Stimulated activated CD4-positive, alpha-beta T cell treated with anti-CD3 and anti-CD28 coated beads, Interleukin-1b, Interleukin-23, amount 100 ng/mL, for 4 hours (primary cell): ENCODE measurements at places on chromosomes 7 and 10.

DNA sequence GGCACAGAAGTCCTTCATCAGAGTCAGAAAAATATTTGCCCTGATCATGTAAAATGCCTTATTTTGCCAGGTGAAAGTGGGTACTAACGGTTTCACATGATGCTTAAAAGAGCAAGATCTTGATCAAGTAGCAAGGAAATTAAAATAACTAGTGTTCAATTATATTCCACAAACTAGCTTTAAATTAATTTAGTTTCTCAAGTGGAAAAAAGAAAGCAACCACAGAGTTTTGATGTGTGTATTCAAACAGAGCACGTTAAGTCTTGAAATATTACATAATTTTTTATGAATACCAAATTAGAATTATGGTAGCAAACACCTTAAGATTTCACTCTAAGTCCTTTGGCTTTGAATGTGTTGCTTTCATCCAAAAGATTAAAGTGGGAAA lies 47.3 kb downstream of the PIP4K2A start:
- DNase-seq, result no peak

DNA sequence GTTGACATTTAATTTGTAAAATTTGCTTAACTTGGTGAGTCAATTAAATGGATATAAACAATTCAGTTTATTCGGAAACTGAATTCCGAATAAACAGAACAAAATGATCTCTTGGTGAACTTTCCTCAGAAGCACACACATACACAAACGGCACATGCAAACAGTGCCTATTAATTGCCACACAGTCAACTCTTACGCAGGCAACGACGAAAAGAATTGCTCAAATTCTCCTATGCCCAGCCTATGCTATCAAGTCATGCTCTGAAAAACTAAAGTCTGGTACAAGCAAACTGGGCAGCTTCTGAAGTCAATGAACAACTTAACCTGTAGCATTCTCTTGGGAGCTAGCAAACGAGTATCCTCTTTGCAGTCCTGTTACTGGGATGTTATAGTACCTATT lies 38.8 kb upstream of the ASL start:
- DNase-seq, result no peak

DNA sequence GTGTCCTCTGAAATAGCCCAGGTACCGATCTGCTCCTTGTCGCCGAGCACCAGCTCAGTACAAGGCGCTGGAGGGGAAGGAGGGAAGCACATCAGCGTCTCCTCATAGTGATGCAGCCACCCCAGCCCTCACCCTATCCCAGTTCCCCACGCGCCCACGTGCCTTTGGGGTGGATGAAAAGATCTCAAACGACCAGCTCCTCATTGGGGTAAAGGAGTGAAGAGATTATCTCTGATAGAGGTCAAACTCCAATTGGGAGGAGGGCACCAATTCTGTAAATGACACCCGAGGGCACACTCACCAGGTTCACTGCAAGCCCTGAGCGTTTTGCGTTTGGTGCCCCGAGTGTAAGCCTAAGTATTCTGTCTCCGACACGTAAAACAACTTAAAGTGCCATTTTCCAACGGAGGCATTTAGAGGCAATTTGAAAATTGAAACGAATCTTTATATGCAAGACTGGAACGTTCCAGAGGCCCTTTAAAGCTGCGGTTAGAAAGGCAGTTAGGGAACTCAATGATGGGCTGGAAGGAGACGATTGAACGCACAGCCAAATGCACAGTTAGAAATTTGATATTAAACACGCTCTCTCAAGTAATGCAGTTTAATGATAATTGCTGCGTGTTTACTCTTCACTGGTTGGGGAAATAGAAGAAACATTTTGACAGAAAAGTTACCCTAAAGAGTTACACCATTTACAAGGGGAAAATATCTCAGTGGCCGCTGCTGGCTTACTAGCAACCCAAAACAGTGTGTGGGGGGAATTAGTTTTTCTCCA lies 8.9 kb upstream of the EMX2 start:
- DNase-seq, result no peak

DNA sequence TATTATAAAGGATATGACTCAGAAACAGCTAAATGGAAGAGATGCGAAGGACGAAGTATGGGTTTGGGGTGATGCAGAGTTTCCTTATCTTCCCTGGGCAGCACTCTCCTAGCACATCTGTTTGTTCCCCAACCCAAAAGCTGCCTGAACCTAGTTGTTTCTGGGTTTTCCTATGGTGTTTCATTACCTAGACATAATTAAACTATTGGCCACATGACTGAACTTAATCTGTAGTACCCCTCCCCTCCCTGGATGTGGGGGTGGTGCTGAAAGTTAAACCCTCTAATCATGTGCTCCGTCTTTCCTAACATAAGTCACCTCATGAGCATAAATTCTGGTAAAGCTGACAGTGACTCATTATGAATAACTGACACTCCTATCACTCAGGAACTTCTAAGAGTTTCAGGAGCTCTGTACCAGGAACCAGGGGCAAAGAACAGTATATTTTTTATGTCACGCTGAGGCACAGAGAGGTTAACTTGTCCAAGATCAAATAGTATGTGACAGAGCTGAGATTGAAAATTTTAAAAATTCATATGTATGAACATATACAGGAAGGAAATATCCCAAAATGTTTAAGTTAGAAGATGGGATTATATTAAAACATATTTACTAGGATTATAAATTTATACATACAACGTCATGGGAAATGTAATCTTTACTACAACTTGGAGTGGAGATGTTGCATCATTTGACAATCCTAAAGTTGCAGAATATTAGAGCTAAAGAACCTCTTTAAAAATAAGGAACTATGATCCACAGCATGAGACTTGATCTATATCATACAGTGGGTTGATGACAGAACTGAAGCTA lies 4.8 kb downstream of the STRIP2 start:
- peak; percentile 18 for DNase-seq

DNA sequence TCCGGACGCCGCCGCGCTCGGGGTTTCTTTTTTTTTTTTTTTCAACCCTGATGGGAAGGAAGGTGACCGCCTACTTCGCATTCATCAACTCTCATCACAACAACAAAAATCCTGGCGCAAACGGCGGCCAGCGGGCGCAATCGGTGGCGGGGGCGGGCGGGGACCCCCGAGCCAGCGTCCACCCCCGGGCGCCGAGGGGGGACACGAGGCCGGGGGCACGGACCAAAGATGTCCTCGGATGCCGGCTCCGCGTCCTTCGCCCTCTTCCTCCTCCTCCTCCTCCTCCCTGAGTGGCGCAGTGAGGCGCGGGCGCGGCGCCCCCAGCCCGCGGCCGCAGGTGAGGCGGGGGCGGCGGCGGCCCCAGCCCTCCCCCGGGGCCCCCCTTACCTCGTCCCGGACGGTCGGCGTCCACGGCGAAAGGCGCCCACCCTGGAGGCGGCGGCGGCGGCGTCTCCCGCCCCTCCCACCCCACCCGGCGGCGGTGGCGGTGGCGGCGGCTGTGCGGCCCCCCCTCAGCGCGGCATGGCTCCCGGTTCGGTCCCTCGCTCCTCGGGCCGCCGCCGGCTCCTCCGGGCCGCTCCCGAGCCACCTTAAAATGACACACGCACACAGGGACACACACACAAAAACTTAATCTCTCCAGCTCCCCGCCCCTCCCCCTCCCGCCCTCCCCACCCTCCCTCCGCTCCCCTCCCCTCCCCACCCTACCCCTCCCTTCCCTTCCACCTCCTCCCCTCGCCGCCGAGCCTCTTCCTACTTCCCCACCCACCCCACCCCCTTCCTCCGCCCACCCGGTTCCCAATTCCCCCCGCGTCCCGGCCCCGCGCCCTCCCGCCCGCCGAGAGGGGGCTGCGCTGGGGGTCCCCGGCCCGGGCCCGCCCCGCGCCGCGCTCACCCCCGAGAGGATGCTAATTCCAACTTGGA lies at the start of gene CTBP2:
Gene CTBP2, minus strand, starts transcription at position 632 of the 924 bp plus-strand sequence.
- no peak for DNase-seq

DNA sequence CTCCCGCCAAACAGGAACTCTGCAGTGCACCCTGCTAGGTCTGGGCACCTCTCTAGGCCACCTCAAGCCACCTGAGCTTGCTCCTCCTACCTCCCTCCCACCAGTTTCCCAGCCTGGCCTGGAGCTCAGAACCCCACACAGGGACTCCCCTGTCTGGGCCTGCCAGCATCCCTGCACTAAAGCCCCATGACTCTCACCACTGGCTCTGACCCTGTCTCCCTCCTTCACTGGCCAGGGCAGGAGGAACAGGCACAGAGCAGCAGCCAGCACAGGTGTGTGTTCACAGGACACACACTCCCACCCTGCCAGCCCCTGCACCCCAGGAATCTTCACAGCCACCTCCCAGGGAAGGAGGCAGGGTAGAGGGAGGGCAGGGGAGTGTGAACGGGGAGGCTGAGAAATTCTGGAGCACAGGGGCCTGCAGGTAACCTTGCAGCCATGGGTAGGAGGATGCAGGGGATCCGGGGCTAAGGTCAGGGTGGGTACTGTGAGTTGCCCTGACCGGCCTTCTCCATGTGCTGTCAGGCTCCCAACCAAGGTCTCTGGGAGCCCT lies 13.9 kb upstream of the ANTXRL start:
- DNase-seq, result no peak

GRCh38 chr7:150823484-150824126 lies 23.0 kb downstream of the TMEM176A start:
- DNase-seq, result no peak

GRCh38 chr10:122499012-122499411 lies 37.7 kb downstream of the HTRA1 start:
- DNase-seq, result no peak

DNA sequence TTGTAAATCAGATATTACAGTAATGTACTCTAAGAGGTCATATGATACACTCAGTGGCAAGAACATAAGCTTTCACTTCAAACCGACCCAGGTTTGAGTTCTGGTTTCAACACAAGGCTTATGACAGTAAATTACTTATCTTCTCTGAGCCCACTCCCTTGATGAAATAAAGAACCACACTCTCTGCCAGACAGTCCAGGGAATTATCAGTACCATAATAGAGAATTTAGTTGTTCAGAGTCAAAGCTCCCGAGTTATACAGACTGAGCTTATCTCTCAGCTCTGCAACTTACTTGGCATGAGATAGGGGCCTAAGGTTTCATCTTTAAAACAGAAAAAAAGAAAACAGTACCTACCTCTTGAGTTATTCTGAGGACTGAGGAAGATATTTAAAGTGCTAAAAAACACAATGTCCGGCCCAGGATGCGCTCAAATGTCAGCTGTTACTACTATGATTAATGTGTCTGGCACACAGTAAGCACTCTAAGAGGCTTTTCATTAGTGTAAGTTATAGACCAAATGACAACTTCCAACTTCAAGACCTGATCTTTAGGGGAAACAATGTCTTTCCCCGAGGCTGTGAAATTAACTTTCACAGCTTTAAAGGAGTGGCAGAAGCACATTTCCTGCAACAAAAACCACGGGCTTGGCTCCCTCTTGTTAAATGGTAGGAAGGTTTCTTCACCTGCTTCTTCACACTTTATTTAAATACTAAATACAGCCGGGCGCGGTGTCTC lies 38.1 kb downstream of the UBE2H start:
- no peak for DNase-seq

- no peak for DNase-seq
These were observed 473.5 kb upstream of the SEMA3A start for GRCh38 chr7:84668116-84668515.

DNA sequence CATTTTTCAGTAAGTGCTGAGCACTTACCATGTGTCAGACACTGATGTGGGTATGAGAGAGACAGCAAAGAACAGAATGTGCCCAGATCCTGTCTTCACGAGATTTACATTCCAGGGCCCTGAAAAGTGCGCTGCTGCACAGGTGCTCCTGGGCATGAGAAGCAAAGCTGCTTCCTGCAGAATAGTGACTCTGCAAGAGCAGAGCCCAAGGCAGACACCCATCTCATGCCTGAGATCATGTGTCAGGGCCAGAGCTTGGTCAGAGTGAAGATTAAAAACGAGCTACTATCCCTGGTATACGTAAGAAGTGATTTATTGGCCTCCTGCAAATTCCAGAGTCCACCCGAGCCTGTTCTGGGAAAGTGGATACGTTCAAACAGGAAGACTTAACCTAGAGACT lies 824.4 kb downstream of the GRID1 start:
- DNase-seq, result no peak

DNA sequence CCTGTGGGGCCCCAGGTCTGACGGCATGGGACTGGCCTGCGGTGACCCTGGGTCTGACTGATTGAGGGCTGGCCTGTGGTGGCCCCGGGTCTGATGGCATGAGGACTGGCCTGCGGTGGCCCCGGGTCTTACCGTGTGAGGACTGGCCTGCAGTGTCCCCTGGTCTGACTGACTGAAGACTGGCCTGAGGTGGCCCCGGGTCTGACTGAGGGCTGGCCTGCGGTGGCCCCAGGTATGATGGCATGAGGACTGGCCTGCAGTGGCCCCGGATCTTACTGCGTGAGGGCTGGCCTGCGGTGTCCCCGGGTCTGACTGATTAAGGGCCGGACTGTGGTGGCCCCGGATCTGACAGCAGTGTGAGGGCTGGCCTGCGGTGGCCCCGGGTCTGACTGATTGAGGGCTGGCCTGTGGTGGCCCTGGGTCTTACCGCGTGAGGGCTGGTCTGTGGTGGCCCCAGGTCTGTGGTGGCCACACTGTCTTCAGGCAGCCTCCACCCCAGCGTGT lies 10.9 kb downstream of the JAKMIP3 start:
- DNase-seq, result no peak

GRCh38 chr7:19442016-19442785 lies 266.6 kb downstream of the POLR1F start:
- DNase-seq, result no peak

DNA sequence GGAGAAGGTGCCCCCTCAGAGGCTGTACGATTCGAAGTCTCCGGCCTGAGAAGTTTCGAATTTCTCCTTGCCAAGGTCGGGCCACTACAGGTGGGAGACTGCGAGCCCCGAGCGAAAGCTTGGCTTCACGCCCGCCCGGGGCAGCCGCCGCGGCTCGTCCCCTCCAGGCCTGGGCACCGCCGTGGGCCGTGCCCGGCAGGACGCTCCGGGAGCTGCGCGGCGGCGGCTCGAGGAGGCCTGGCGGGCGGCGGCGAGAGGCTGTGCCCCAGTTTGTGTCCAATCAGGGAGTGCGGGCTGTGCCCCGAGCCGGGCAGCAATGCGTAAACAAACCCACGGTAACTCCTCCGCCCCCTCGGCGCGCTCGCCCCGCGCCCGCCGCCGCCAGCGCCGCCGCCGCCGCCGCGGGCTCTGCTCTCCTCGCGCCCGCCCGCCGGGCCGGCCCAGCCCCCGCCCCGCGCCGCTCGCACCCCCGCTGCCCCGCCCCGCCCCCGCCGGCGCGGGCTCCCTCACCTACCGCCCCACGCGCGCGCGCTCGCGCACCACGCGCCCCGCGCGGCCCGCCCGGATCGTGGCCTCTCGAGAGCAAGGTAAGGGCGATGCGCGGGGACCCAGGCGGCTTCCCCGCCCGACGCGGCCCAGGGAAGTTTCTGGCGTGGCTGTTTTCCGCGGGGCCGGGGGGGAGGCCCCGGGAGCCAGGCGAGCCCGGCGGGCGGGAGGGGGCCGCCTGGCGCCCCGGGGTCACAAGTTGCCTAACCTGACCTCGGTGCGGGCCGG lies 57.8 kb upstream of the PCGF5 start:
- DNase-seq, result peak; percentile 66

GRCh38 chr10:17075533-17076359 lies 53.9 kb downstream of the CUBN start:
- no peak for DNase-seq

DNA sequence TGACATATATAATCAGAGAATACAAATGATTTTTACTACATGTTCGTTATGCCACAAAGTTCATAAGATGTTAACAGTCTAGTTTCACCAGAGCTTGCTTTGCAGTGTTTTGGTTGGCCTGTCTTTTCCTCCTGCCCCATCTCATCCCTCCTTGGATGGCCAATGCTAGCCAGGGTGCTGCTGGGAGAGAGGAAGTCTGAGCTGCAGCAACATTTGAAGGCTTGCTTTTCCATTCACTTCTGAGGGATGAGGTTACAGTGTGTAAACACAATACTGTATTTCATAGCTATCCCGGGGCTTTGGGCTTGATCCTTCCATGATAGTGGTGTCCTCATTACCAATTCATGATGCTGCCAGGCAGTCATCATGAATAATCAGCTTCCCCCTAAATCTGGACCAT lies 170.5 kb downstream of the RAB11FIP2 start:
- DNase-seq, result no peak
